ENCODE measurements at places on chromosomes 4 and X.

DNA sequence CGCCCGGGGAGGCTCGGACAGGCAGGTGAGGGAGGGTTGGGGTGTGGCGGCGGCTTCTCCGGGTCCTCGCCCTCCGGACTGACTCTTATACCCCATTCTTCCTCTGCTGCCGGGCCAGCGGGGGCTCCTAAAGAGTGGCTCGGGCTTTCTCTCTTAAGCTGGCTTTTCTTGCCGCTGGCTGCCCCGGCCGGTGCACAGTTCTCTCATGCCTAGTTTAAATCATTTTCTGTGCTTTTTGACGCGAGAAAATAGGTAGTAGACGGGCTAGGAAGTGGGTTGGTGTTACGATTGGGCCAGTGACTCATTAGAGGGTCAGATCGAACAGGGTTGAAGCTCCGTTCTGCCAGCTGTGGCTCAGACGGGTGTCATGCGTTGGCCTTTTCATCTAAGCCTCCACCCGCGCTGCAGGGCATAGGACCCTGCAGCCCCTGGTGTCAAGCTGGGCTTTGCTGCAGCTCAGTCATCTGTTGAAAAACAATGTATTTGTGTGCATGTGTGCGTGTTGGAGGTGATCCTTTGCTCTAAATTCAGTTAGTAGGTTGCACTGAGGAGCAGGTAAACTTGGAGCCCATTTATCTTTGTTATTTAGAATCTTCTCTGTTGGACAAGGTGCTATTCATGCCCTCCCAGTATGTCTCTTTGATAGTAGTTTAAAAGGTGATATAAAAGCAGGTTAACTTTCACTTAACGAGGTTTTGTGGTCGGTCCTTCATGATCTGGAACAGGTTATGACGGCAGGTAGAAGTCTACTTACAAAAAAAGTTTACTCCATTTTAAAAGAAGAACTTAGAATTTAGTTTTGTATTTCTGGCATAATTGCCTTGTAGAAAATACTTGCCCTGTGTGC, 802 bp downstream of the BMP2K start:
- DNase-seq = peak; percentile 45

GRCh38 chr4:119504616-119505015, 124.0 kb downstream of the PDE5A start:
- DNase-seq = no peak

- DNase-seq = no peak
Measured at GRCh38 chrX:124217304-124218251, 114.9 kb upstream of the TEX13D start.

- DNase-seq = no peak
Measured at GRCh38 chrX:115490814-115491213, 70.2 kb upstream of the PLS3 start.

GRCh38 chr4:76758996-76759395, 138.9 kb downstream of the SOWAHB start:
- DNase-seq = peak; percentile 29

- peak; percentile 79 for DNase-seq
Measured at GRCh38 chrX:69165087-69165651, at the start of gene PJA1. TSS of gene PJA1 (minus strand) at chrX:69165453. CDS start at chrX:69163073, 2,380 bp downstream.

GRCh38 chr4:105130945-105131344, 15.7 kb upstream of the TET2 start:
- DNase-seq = no peak

DNA sequence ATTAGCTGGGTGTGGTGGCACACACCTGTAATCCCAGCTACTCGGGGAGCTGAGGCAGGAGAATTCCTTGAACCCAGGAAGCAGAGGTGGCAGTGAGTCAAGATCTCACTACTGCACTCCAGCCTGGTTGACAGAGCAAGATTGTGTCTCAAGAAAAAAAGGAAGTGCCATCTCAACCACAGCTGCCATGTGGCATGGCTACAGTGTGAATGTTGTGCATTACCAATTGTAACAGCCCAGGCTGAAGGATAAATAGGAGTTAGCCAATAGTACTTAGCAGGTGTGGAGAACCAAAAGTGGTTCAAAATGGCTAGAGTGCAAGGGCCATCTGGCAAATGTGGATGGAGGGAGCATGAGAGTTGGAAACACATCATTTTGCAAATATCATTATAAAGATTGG, 28.9 kb downstream of the SLC25A5 start:
- DNase-seq = no peak

- DNase-seq = no peak
Measured at GRCh38 chr4:12595489-12595888, 888.7 kb downstream of the RAB28 start.

GRCh38 chr4:184448141-184448540, 26.2 kb downstream of the IRF2 start:
- no peak for DNase-seq

DNA sequence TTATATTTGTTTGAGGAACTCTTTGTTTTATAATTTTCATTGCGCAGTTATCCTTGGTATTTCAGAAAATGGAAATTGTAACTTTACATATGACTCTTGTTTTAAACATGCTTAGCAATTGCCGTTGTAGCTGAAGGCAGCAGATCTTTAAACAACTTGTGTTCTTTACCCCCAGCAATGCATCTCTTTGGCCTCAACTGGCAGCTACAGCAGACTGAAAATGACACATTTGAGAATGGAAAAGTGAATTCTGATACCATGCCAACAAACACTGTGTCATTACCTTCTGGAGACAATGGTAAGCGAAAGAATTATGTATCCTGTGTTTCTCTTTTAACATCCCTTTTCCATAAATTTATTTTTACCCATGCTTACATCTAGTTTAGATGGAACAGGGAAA, 263.6 kb downstream of the DCTD start:
- DNase-seq = no peak

DNA sequence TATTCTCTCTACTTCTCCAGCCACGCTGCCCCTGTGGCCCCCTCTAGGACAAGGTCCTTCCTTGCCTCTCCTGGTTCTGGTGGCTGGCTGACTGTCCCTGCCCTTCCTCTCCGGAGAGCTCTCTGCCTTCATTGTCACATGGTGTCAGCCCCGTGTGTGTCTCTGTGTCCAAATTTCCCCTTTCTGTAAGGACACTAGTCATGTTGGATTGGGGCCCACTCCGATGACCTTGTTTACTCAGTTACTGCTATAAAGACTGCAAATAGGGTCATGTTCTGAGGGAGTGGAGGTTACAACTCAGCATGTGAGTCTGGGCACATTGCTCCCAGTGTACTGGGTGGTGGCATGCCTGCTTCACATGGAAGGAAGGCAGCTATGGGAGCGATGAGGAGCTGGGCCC, 129.5 kb upstream of the PSAPL1 start:
- no peak for DNase-seq

DNA sequence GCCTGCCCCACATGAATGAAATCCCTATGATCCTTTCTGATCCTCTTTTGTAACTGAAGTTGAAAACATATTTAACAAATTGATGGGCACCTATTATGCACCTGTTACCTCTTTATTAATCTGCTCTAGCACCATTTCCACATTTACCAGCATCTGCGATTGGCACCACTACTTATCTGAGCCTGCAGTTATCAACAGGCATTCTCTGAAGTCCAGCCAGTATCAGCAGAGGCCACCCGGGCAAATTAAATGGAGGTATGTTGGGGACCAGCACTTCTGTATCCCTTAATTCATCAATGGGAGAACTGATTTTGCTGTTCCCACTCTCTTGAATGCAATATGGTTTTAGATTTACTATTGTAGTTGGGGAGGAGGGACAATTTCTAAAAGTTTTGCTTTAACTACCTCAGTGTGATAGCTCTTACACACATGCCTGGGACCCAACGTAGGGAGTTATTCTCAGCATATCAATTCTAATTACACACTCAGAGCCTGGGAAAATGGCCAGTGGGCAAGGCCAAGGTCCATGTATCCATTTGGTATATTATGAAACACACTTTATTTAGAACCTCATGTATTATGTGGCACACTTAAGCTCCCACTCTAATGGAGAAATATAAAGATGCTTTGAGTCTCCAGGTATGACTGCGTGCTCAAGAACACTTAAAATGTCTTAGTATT, 1927.1 kb upstream of the PCDH7 start:
- DNase-seq = no peak

DNA sequence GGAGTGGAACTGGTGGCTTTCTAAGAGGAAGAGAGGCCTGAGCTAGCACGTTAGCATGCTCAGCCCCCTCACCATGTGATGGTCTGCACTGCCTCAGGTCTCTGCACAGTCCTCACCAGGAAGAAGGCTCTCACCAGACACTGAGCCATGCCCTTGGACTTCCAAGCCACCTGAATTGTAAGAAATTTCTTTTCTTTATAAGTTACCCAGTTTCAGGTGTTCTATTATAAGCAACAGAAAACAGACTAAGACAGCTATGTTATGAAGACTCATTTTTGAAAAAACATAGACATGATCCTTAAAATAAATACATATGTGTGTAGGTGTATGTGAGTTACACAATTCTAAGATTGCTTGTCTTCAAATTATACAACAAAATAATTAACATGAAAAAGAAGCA, 74.7 kb downstream of the CEP44 start:
- DNase-seq = no peak

GRCh38 chr4:153582954-153583702, 101.0 kb upstream of the TLR2 start:
- no peak for DNase-seq

DNA sequence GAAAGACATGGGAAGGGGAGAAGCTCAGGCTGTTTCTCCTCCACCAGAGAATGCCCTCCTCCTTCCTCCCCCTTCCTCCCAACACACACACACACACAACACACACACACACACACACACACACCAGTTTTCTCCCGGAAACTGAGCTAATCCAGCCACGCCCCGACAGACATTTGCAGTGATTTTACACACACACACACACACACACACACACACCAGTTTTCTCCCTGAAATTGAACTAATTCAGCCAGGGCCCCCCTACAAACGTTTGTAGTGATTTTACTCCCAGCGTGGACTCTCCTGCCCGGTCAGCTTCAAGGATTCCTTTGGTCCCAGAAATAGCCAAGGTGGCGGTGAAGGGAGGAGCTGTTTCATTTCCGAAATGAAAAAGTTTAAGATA, 32.9 kb upstream of the STX18 start:
- DNase-seq = no peak

- no peak for DNase-seq
Measured at GRCh38 chrX:40733706-40734105, 1.6 kb downstream of the MED14 start.

- peak; percentile 18 for DNase-seq
Measured at GRCh38 chrX:2490634-2491033, 10.1 kb downstream of the DHRSX start.

GRCh38 chr4:188127214-188127874, 11.9 kb upstream of the TRIML1 start:
- DNase-seq = no peak

DNA sequence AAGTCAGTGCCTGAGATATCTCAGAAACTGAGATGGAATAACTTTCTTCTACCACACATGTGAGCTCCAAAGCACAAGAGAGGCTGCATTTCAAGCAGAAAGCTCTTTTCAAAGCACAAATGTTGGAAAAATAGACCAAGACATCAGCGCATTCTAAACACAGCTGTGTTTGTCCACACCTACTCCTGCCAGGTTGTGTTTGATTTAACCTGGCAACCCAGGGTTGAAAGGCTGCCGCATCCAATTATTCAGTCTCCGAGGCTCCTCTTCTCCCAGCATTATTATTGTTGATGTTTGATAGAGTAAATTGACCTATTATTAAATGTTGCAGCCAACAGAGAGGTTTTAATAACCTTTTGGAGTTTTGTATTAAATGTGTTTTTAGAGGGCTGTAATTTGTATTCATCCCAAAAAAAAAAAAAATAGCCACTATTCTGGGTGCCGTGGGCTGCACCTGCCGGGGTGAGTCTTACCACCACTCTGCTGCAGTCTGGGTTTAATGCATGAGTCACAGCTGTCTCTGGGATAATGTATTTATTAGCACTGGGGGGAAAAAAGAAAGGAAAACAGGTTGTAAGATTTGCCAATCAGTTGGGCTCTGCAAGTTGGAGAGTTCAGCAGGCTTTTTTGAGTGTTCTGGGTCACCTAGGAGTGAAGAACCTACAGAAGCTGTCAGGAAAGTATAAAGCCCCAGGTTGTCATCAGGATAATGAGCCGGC, 105.2 kb upstream of the NOCT start:
- no peak for DNase-seq

DNA sequence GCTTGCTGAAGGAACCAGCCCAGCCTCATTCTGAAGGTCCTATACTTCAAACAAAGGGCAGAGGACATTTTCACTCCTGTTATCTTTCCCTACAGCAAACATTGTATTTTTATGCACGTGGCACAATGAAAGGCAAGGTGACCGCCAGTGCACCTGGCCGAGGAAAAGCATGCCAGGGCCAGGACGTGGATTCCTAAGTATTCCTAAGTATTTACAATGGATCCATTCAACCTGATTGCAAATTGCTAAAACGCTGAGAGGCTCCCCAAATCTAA, 127.9 kb upstream of the FTHL17 start:
- no peak for DNase-seq

DNA sequence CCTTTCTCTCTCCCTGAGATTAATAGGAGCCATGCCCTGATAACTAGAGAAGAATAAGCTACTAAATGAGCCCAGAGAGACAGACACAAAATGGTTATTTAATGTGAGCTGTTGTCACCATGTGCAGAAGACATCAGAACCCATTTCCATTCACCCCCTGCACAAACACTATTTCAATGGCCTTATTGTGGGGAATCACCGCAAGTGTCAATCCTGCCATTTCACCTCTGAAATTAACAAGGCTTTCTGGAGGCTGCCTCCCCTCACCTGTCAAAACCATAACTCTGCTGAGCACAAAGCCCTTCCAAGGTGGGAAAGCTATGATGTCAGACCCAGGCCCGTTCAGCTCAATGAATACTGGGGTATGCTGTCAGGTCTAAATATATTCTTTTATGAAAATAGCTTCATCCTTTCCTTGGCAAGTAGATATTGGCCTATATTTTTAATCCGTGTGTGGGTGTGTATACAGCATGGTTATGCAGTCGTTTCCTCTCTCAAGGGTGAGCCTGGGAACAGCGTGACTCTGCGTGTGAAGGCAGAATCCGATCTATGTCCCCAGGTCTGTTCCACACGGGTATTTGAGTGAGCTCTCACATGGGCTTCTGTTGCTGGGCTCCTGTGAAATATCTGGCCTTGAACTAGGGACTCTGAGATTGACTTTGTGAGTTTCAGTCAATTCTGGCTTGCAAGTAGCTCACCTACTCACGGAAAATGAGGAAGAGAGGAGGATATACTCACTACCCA, 266.3 kb downstream of the FBXW7 start:
- DNase-seq = no peak

DNA sequence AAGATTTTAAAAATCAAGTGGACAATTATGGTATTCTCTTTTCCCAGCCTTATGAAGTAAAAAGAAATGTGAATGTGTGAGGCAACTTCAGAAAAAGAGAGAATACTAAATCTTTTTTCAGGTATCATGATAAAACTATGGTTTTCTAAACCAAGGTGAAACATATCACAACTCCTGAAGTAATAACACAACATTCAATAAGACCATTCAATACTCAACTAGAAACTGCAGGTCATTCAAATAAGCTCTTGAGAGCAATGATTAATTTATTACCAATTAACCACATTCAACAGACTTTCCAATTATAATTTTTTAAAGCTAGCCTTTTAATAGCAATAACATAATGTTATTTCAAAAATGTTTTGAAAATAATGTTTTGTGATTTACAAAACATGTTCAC, 35.8 kb downstream of the SLC10A7 start:
- peak; percentile 22 for DNase-seq

Data from GM13977 (cell line).